ENCODE measurements at places on chromosomes 4 and X. TPM values are rescaled to one million over a fixed set of nuclear protein-coding genes. Genes with fewer than 3 reads are reported as not detected.

GRCh38 chr4:142777045-142777743 is 68.9 kb downstream of the INPP4B start:
- DNase-seq = no peak

Gene XAGE2
- not detected for total RNA-seq

Gene TMSB15A
- total RNA-seq = 96.7 TPM

DNA sequence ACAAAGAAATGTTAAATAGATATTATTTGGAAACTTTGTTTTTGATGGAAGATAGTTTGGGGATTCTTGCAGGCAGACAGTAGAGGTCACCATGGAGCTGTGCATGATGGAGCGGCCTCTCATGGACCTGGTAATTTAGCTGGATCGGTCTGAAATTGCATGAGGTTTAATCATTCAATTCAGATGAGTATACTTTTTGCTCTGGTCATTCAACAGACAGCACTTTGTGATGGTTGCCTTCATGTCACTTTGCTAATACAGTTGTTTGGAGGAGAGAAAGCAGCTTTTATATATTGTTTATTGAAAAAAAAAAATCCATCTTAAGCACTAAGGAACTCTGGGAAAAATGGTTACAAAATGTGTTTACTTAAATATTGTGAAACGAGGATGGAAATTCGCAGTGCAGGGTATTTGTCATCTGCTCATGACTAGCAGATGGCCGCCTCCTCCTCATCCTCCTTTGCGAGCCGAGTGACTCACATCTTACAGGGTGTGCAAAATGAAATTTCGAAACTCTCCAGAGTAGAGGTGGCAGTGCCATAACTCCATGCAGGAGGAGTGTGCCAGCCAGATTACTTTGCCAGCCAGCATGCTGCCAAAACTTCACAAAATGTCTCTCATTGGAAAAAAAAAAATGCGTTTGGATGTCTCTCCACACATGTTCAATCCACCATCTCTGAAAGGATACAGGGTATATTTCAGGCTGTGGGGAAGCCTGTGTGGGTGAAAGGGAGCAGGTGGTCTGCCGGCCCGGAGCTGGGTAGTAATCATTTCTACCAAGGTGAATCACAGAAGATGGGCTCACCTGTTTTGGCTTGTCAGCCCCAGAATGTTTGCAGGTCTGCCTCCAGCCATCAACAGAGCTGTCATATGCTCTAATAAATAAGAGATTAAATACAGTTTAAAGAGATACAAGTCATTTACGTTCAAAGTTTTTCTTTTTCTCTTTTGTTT is 314.9 kb upstream of the DIPK2B start:
- peak; percentile 2 for DNase-seq

Gene CXorf49
- total RNA-seq = not detected

DNA sequence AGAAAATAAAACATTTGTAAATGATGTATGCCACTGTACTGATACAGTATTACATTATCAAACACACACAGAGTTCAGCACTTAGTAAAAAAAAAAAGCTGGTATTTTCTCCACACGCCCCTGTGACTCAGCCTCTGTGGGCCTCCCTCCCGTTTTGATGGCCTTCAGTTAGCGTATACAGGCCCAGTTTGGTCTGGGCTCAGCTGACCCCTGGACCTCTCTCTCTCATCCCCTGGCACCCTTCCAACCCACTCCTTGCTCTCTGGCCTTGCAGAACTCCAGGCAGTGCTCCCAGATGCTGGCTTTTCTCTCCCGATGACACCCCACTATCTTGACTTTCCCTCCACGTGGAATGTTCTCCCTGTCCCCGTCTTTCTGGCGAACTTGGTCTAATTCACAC is 89.0 kb upstream of the LIMCH1 start:
- no peak for DNase-seq

- no peak for DNase-seq
These were observed 123.0 kb downstream of the CHRNA9 start for GRCh38 chr4:40458109-40458508.

Gene PNPLA4
- 10.5 TPM for total RNA-seq

Gene CT45A10
- not detected for total RNA-seq
